Dermis microvascular lymphatic vessel endothelial cell (primary cell): ENCODE measurements at places on chromosomes 5 and 9. TPM values are rescaled to one million over a fixed set of nuclear protein-coding genes. Genes with fewer than 3 reads are reported as not detected.

- DNase-seq = peak; percentile 36
Observed at GRCh38 chr5:180291943-180292831, at the start of gene MAPK9. Gene MAPK9, minus strand, starts transcription at chr5:180292083. Its CDS starts 11,522 bp downstream, at chr5:180280561.

- DNase-seq = no peak
Observed at GRCh38 chr9:7223981-7224380, 466.2 kb downstream of the KDM4C start.

GRCh38 chr9:16735001-16735400 is 135.5 kb downstream of the BNC2 start:
- DNase-seq = no peak

DNA sequence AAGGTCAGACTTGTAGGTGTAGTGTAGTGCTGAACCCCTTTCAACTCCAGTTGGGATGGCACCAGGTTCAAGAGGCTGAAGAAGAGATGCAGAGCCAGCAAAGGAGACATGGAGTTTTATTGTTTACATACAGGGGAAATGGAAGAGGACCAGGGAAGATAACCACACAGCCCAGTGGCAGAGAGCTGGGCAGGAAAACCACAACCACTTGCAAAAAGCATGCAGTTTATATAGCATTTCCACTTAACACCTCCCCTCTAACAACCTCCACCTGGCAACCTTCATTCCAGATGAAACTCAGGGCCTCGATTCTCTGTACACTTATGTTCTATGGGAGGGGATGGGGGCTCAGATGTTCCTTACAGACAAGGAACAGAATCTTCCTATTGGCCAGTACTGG is 56.9 kb downstream of the SNX24 start:
- DNase-seq = no peak

GRCh38 chr9:79883073-79883645 is 311.4 kb downstream of the TLE4 start:
- DNase-seq = no peak

- DNase-seq = no peak
Observed at GRCh38 chr9:83680233-83680632, 27.5 kb downstream of the UBQLN1 start.

- DNase-seq = no peak
Observed at GRCh38 chr9:126872516-126872915, 12.1 kb downstream of the ZBTB34 start.

DNA sequence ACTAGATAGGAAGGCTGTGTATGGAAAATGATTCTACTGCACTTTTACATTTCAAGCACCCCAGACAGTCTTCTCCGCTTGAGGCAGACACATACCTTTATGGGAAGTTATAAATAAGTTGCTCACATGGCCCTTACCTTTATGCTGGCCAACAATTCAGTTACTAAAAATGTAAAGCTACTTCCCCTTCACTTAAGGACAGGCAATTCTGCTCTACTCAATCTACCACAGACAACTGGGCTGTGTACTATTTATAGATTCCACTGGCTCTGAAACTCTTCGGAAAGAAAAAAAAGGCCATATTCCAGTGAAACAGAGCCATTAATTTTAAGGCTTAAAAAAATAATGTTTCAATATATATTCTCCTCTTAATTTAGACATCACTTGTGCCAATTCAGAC is 59.4 kb downstream of the ELAVL2 start:
- no peak for DNase-seq

GRCh38 chr9:78644359-78644758 is 347.4 kb downstream of the PSAT1 start:
- DNase-seq = no peak

DNA sequence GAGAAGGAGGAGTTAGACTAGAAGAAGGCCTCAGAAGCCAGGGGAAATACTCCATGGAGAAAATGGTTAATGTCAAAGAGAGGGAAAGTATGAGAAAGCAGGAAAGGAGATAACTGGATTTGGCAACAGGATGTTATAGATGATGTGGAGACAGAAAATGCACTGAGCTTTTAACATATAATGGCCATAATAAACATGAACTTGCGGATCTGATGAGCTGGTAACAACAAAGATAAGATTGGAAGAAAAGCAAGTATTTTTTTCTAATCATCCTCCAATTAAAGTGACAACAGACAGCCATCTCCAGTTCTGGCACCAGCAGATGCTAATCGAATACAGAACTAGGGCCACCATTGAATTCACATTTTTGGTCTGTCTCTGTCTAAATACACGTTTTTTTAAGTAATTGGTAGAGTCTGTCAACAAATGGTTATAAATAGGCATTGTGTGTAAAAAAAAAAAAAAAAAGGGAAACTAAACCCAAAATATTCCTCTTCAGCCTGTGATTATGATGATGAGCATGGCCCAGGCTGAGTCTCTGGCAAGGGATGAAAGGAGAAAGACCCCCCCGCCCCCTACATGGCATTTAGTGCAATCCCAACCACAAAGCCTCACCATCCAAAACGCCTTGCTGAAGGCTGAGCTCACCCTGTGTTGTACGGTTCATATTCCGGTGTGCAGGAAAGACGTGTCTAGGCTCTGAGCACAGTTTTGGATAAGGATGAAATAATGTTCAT is 149.5 kb upstream of the LHFPL2 start:
- no peak for DNase-seq

DNA sequence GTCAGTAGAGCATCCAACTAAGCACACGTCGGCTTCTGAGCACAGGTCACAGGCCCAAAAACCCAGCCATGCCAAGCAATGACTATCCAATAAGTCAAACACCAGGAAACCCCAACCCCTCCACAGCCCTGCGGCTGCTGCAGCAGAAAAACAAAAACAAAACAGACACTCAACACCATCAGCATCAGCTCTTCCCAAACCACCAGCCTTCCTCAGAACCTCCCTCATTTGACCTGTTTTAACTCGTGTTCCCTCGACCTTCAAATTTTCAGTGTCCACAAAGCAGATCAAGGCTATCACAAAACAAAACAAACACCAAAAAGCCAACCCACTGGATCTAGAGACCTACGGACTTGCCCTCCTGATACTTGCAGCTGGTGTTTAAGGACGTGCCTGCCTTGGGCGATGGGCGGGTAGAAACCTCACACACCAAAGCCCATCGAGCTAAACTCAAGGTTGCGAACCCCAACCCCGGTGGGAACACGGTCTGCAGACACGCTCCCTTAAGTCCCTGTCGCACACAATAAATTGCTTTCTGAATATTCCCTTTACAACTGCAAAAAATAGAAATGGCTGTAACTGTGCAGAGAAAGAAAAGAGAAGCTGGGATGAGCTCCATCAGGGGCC is 247.1 kb upstream of the ANKRD55 start:
- DNase-seq = no peak

GRCh38 chr9:108445431-108446071 is 410.2 kb downstream of the ACTL7B start:
- no peak for DNase-seq

Gene NR4A3
- total RNA-seq = under 0.01 TPM in 2 replicates

Gene TMEM215
- not detected in 2 replicates for total RNA-seq

Gene CARTPT
- not detected in 2 replicates for total RNA-seq

Gene JMY
- 9.1 and 10.1 TPM in 2 replicates for total RNA-seq

Gene NRARP
- total RNA-seq = 36.6 and 52.0 TPM in 2 replicates

Gene SLC6A3
- not detected in 2 replicates for total RNA-seq

Gene PHF24
- total RNA-seq = under 0.01 TPM in 1 of 2 replicates, not detected in the other

Gene DDX4
- total RNA-seq = not detected in 2 replicates

Gene CDH6
- not detected in 2 replicates for total RNA-seq

Gene EIF4EBP3
- 1.3 and 2.3 TPM in 2 replicates for total RNA-seq

Gene GRIN1
- total RNA-seq = 0.13 TPM in 1 of 2 replicates, not detected in the other

Gene FOXD4L6
- total RNA-seq = under 0.01 TPM in 1 of 2 replicates, not detected in the other
